ENCODE measurements at places on chromosomes 6 and 20.

- DNase-seq, result no peak
These were observed 105.8 kb downstream of the CARMIL1 start for GRCh38 chr6:25384967-25385366.

- peak; percentile 91 for DNase-seq
These were observed 704 bp upstream of the ZNF217 start for GRCh38 chr20:53594068-53595017.

DNA sequence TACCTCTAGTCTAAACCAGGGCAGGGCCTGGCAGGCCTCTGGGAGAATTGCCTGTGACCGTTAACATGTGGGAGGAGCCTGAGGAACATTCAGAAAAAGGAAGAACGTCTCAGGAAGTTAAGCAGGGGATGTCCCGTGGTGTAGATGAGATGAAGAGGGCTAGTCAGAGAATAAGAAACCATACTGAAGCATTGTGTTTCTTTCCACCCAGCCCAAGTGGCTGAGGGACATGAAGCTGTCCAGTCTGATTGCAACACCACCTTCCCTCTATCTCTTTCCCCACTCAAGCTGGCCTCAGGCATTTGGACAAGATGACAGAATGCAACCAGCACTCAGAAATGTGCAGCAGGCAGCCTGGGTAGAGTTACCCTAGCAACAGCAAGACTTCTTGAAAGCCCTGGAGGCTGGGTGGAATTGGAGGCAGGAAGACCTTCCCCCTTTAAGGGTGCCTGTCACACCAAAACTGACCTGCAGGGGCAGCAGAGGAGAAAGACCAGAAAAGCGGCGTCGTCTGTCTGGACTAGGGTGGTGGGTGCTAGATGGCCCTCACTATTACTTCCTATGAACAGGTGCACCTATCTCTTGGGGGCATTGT, 186.1 kb downstream of the UNC5CL start:
- no peak for DNase-seq

DNA sequence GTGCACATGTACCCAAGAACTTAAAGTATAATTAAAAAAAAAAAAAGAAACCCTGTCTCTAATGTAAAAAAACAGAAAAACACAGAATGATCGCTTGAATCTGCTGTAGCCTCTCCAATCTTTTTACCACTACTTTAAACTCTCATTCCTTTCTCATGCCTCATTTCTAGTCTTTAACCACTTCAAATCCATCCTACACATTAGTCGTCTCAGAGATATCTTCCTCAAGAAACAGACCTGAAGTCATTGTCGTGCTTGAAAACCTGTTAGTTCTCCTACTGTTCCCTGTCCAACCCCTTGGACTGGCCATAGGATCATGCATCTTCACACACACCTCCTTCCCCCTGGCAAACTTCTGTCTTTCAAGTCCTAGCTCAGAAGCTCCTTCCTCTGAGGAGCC, 112.1 kb upstream of the BCLAF1 start:
- DNase-seq, result no peak

DNA sequence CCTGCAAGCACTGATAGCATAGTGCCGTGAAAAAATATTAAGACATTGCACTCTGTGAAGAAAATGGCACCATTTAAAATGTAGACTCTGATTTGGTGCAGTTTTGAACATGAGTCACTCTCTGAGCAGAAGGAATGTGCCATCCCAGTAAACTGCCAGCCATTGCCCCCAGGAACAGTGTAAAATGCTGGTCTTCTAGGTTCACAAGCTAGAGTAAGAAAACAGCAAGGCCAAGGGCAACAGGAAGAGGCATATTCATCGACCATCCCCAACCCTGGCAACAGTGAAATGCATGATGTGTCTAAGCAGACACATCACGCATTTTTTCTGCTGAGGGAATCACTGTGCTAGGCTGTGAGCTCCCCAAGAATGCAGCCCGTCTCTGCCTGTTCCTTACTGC, 163.2 kb upstream of the RIN2 start:
- no peak for DNase-seq

GRCh38 chr6:882084-882598, 189.2 kb upstream of the EXOC2 start:
- no peak for DNase-seq

GRCh38 chr20:62412194-62413024, 5.3 kb upstream of the CABLES2 start:
- DNase-seq, result no peak

GRCh38 chr20:38169636-38170193, 4.6 kb upstream of the TGM2 start:
- DNase-seq, result no peak

GRCh38 chr6:105681061-105681460, 278.2 kb upstream of the PREP start:
- DNase-seq, result no peak

GRCh38 chr6:53294095-53294494, 54.7 kb downstream of the ELOVL5 start:
- DNase-seq, result no peak

DNA sequence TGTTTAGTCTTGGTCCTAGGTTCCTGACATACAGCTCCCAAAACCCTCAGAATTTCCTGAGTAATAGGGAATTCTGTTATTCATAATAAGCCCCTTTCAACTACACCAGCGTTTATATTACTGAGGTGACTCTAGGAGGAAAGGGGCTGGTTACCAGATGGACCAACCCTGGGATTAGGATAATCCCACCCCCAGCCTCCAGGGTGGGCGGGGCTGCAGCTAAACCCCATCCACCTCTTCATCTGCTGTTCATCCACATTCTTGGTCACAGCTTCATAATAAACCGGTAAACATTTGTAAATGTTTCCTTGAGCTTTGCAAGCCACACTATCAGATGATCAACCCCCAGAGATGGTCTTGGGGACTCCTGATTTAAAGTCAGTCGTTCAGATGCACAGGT, 38.3 kb downstream of the NINL start:
- DNase-seq, result no peak

GRCh38 chr6:38175786-38176185, 356.3 kb downstream of the ZFAND3 start:
- DNase-seq, result no peak

DNA sequence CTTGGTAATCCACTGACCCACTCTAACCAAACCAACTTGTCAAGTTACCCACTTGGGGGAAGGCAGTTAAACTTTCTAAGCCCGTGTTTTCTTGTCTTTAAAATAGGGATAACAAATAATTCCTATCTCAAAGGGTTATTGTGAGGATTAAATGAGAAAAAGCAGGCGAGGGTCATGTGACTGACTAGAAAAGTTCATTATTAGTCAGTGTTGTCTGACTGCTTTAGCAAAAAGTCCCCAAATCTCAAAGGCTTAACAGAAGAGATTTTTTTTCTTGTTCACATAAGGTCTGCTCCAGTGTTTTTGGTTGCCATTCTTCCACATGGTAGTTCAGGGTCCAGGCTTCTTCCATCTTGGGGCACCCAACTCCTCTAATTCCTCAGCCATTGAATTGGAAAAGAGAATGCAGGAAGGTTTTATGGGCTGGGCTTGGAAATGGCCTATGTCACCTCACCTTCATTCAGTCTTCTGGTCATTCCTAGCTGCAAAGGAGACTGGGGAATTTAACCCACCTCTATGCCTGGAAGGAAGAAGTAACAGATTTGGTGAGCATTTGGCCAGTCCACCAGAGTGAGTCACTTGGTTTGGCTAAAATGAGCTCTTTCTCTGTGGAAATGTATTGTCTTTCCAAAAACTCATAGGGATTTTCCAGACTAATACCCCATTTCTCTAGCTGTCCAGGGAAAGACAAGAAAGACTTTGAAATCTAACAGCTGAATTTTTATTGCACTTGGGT, 77.0 kb downstream of the CAP2 start:
- DNase-seq, result no peak

GRCh38 chr6:128379577-128379976, 140.8 kb downstream of the PTPRK start:
- DNase-seq, result no peak

- DNase-seq, result peak; percentile 26
These were observed 86.8 kb downstream of the ARHGAP18 start for GRCh38 chr6:129623008-129623732.

- DNase-seq, result peak; percentile 90
These were observed at the start of gene PYGB for GRCh38 chr20:25247956-25248785. Gene PYGB, plus strand, starts transcription at chr20:25248085. Its CDS starts 94 bp downstream, at chr20:25248179.

- no peak for DNase-seq
These were observed 75.3 kb downstream of the UTRN start for GRCh38 chr6:144360401-144360800.

DNA sequence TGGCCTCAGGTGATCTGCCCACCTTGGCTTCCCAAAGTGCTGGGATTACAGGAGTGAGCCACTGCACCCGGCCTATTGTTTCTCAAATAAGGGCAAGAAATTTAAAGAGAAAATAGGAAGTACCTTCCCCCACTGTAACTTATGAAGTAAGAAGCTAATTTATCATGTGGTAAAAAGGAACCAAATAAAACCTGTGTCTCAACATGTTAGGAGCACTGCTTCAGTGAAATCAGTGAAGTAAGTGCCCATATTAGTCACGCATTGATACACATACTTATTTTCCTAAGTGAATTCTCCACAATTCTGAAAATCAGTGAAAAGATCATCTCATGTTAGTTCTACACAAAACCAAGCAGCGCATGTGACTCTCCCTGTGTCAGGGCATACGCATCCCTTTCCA, 14.2 kb upstream of the LPA start:
- DNase-seq, result no peak

- DNase-seq, result no peak
These were observed 11.3 kb downstream of the GABRR1 start for GRCh38 chr6:89205819-89206218.

DNA sequence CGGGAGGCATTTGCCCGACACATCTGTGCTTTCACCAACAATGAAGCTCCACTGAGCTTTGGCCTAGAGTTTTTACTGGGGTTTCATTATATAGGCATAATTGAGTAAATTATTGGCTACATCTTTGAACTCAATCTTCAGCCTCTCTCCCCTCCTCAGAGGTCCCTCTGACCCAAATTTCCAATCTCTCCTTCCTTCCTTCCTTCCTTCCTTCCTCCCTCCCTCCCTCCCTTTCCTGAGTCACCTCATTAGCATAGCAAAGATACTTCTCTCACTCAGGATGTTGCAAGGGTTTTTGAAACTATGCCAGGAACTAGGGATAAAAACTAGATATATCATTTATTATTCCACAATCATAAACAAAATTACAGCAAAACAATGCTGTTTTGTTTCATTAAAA, 238.2 kb upstream of the PRND start:
- DNase-seq, result no peak

DNA sequence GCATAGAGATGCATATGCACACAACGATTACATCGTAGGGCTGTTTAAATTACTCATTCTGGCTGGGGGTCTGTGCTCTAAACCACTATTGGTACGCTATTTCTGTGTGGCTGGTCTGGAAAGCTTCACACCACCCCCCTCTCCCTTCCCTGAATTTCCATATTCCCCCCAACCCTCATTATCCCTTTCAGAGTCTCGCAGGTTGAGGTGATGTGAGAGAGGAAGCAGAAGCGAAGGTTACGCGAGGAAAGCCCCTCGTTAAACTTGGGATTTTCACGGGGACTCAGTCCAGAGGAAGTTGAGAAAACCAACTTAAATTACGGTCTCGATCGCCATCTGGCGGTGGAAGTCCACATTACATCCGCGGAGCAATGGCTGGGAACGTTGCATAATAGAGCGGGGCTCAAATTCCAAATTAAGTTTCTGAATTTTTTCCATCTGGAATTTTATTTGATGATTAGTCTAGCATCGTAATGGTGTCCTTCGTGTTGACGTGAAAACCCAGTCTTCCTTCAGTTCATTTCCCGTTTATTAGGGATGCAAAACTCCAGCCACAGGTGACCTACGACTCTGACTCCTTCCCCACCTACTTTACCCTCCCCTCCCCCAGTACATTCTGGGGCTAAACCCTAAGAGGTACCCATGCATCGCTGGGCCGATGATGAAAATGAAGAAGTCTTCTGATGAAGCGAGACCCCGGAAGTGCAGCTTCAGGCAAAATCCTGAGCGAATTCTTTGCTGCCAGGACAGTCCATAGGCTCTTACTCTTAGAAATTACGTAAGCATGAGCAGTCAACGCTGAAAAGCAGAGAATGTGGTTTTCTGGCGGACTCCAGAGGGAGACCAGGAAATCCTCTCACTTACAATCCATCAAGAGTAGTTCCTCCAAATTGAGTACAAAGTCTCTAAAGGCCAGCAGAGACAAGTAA, 19.7 kb downstream of the HLA-DOB start:
- peak; percentile 62 for DNase-seq

- no peak for DNase-seq
These were observed 48.9 kb downstream of the ELOVL2 start for GRCh38 chr6:10995114-10995707.

DNA sequence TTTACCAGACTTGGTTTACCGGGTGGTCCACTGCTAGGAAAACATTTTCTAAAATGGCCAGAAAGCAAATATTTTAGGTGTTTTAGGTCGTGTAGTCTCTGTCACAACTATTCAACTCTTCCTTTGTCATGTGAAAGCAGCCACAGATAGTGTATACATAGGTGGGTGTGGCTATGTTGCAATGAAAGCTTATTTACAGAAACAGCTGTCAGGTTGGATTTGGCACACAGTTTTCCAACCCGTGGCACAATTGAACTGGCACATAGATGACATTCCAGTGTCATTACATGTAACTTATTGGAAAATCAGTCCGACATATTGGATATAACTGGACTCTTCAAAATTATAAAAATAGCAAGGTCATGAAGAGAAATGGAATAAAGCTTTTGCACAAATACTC, 68.9 kb upstream of the KCNQ5 start:
- no peak for DNase-seq

GRCh38 chr6:84172574-84172973, 54.9 kb downstream of the CEP162 start:
- DNase-seq, result no peak

DNA sequence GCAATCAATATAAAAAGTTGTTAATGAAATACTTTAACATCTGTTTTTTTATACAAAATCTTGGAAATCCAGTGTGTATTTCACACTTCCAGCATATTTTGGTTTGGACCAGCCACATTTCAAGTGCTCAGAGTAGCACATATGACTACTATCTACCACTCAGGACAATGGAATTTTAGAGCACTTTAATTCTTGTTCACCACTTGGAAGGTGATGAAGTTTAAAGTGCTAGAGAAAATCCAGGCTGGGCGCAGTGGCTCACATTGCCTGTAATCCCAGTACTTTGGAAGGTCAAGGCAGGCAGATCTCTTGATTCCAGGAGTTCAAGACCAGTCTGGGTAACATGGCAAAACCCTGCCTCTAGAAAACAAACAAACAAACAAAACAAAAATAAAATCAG, 6.1 kb upstream of the SLC35B3 start:
- no peak for DNase-seq

GRCh38 chr6:73508776-73509175, 12.1 kb downstream of the EEF1A1 start:
- DNase-seq, result no peak

DNA sequence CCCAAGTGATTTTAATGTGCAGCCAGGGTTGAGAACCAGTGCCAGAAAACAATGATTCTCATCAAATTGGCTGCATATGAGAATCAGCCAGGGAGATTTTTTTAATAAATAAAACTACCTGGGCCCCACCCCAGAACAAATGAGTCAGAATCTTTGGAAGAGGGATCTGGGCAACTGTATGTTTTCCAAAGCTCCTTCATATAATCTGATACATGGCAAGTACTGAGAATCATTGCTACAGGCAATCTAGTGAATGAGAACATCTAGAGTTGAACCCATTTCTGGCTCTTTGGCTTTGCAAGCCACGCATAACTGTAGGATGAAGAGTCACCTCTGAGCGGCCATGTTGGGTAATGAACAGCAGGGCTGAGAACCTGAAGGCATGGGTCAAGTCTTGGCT, 26.1 kb upstream of the DSP start:
- no peak for DNase-seq

- DNase-seq, result no peak
These were observed 250.4 kb downstream of the C6orf118 start for GRCh38 chr6:165059032-165059431.

- peak; percentile 74 for DNase-seq
These were observed 21.3 kb upstream of the RREB1 start for GRCh38 chr6:7086488-7086887.
